ENCODE measurements at places on chromosomes 4 and X. TPM values are rescaled to one million over a fixed set of nuclear protein-coding genes. Genes with fewer than 3 reads are reported as not detected.
A peak's percentile ranks its signal among the peaks of the same experiment; 100 is the strongest.

Gene FOXR2
- polyA plus RNA-seq: not detected

Gene FGF5
- polyA plus RNA-seq: 77.7 TPM

DNA sequence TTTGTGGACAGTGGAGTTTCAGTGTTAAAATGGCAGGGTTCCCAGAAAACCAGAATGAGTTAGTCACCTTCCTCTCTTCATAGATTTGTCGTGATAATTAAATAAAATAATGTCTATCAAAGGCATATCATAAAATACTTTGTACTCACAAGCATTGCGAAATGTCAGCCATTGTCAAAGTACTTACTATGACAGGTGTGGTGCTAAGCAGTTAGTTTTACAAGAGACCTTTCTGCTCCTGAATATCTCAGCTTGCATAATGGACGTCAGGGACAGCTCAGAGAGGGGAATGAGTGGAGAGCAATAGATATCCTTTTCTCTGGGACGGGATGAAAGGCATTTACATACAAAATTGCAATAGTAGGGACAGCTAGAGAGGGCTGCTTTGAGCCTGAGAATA, 560.9 kb downstream of the KCNIP4 start:
- H3K4me3 ChIP-seq: no peak overlapping the region
- no peaks in the 10 kb centered on the region for H3K4me1 ChIP-seq
- no peaks in the 10 kb centered on the region for H3K27me3 ChIP-seq

- H3K4me3 ChIP-seq: peak overlapping the region; percentile 79
- H3K4me1 ChIP-seq: no peaks in the 10 kb centered on the region
- peak overlapping the region; percentile 98 for H3K27ac ChIP-seq
- no peaks in the 10 kb centered on the region for H3K27me3 ChIP-seq
Observed at GRCh38 chrX:74291577-74291963, 12.4 kb upstream of the ZCCHC13 start.

DNA sequence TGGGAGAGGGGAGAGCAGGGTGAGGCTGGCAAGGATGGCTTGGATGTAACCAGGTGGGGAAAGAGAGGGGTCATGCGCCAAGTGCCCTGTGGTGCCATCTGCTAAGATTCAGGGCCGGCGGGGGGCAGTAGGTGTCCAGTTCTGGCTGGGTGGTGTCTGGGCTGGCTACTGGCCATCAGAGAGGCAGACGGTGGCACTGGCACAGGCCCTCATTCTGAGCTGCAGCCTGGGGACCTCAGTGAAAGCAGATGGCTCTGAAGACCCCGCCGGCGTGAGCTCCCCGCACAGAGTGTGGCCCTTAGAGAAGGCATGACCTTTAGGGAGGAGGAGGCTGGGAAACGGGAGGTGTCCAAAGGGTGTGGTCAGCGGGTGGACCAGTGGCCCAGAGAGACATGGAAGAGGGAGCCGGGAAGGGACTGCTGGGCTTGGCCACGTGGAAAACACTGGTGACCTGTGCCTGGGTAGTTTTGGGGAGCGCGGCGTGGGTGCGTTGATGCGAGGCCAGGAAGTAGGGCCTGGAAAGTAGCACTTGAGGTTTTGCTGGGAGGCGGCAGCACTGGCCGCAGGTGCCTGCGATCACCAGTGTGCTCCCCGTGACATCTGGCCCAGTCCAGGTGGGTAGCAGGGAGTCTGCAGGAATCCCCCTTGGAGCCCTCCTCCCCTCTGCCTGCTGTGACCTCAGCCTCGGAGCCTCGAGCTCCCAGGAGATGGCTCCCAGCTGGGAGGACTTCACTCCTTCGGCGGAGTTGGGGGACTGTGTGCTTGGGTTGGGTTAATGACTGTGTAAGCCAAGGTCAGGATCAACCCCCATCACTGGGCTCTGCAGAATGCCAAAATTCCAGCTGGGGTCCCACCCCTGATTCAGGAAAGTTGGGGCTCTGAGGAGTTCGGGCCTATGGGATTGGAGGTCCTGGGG, 9.3 kb upstream of the SH3TC1 start:
- H3K27ac ChIP-seq: no peak overlapping the region
- H3K4me3 ChIP-seq: no peak overlapping the region
- peaks cover 13% of the 10 kb centered on the region for H3K27me3 ChIP-seq
- no peaks in the 10 kb centered on the region for H3K36me3 ChIP-seq
- H3K4me1 ChIP-seq: peaks cover 6% of the 10 kb centered on the region
- DNase-seq: no peak

- H3K4me1 ChIP-seq: no peaks in the 10 kb centered on the region
- H3K27ac ChIP-seq: no peak overlapping the region
- H3K36me3 ChIP-seq: no peaks in the 10 kb centered on the region
- no peak overlapping the region for H3K4me3 ChIP-seq
Observed at GRCh38 chrX:153825042-153825441, 5.3 kb downstream of the PDZD4 start.

Gene NAA11
- polyA plus RNA-seq: not detected

DNA sequence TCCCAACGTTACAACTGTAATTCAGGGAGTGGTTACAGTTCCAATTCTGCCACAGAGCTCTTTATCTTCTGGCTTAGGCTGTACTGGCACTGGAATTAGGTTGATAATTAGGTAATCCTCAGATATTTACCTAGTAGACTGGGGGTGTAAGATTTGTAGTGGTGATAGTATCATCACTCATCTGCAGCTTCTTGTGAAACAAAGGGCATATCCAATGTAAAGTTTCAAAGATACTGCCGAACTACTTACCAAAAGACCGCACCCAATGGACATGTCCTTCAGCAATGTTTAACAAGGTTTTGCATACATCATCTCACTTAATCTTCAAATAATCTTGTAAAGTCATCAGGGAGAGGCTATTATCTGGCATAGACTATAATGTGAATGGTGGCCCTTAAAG, 20.8 kb downstream of the ADGRG4 start:
- H3K36me3 ChIP-seq: no peaks in the 10 kb centered on the region
- H3K27me3 ChIP-seq: no peaks in the 10 kb centered on the region
- no peak for DNase-seq
- H3K4me3 ChIP-seq: no peak overlapping the region

DNA sequence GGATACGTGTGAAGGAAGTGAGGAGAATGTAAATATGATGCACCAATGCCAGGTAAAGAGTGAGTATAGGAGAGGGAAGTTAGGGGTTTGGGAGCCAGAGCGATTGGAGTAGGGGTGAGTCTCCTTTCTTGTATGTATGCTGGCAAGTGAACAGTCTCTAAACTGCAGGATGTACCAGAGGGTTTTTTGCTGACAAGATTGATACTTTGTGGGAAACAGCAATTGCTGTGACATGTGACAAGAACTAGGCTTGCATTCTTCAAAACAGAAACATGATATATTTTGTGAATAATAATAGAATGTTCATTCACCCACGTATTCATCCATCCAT, 706 bp downstream of the CHIC1 start:
- H3K4me1 ChIP-seq: no peaks in the 10 kb centered on the region
- H3K36me3 ChIP-seq: no peaks in the 10 kb centered on the region
- no peaks in the 10 kb centered on the region for H3K27me3 ChIP-seq

DNA sequence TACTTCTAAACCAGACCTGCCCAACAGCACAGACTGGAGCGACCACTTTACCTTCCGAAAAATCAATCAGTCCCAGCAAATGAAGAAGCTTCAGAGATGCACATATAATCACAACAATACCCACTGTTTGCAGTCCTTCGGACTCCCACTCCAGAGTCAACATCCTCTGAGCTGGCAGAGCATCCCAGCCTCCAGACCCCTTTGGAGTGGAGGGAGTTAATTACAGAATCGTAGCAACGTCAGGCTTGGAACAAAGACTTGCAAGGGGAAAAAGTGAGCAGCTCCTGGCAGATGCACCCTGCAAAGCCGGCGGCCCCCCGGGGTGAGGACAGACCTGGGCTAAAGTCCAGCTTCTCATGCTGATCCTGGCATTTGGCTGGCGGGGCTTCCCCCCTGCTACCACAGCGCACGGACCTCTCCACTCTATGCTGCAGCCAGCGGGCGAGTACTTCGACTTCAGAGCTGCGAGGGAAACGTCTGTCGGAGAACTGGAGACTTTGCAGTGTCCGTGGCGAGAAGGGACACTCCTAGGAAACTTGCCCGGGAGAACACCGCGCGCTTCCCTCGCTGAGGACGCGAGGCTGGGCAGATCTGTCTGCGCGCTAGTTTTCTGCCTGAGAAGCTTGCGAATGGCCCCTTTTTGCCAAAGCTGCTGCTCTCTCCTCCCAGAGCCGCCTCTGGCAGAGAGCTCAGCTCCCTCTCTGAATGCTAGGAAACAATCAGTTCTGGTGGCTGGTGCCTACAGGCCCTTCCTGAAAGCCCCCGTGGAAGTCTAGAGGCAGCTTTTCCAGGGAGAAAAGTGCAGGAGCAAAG, 283.7 kb downstream of the PACRGL start:
- H3K27me3 ChIP-seq: no peaks in the 10 kb centered on the region
- no peak for DNase-seq

DNA sequence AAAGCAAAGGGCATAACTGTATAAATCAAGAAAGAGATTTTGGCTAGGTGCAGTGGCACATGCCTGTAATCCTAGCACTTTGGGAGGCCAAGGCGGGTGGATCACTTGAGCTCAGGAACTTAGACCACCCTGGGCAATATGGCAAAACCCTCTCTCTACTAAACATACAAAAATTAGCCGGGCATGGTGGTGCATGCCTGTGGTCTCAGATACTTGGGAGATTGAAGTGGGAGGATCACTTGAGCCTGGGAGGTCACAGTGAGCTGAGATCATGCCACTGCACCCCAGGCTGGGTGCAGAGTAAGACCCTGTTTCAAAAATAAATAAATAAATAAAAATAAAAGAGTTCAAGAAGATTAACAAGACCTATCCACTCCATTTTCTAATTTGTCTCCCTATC, 227.3 kb downstream of the SOWAHB start:
- H3K4me1 ChIP-seq: no peaks in the 10 kb centered on the region
- no peaks in the 10 kb centered on the region for H3K27me3 ChIP-seq
- H3K27ac ChIP-seq: no peak overlapping the region
- no peak for DNase-seq
- no peaks in the 10 kb centered on the region for H3K36me3 ChIP-seq

Gene EGF
- polyA plus RNA-seq: 1.7 TPM

DNA sequence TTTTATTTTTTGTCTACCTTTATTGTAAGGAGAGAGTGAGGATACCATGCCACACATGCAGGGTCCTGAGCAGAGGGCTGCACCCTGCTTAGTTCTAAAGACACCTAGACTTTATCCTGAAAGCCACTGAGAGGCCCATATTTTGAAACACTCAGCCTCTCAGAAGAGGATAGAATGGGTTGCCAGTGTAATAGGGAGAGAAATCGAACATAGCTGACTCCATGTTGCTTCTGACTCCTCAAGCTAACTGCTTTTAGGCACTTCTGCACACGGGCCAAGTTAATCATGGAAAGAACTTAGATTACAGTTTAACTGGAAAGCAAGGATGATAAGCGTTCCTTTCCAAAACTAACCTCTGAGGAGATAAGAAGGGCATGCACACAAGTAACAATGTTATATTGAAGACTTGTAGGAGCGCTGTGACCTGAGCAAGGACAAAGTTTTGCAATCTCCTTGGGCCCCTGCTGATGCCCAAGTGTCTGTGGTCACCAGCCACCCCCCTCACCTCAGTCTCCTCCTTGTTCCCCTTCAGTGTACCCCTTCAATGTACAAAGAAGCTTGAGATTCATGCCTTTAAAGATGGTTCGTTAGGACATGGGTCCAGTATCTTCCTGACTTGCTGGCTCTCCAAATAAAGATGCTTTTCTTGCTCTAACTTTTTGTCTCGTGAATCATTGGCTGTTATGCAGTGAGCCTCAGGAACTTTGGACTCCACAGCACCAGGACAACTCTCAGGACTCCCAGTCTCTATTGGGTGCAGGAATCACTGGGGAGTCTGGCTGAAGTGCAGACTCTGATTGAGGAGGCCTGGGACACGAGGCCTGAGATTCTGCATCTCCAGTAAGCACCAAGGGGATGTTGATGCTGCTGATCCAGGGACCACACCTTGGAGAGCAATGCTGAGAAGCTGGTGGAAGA, 25.4 kb upstream of the CD99 start:
- H3K27ac ChIP-seq: no peak overlapping the region
- no peak for DNase-seq
- H3K4me3 ChIP-seq: no peak overlapping the region
- no peaks in the 10 kb centered on the region for H3K4me1 ChIP-seq
- H3K36me3 ChIP-seq: no peaks in the 10 kb centered on the region
